ENCODE measurements at places on chromosomes 11 and 22.
A peak's percentile ranks its signal among the peaks of the same experiment; 100 is the strongest.

DNA sequence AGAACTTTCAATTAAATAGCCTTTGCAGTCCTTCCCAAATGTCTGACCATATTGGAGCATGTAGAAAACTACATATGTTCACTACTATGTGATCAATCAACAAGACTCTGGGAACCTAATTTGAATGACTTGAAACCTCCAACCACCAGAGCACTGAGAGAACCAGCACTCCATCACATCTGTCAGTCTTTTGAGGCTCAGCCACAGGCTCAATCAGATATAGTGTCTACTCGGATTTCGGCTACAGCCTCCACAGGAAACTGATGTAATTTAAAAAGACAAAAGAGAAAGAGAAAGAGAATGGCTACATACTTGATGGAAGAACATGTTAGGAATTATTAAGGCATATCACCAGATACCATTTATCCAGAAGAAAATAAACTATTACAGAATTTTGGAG lies 859.0 kb downstream of the FAM181B start:
- DNase-seq = no peak

- no peak for DNase-seq
Measured at GRCh38 chr11:61164606-61165424, 3.6 kb upstream of the VPS37C start.

DNA sequence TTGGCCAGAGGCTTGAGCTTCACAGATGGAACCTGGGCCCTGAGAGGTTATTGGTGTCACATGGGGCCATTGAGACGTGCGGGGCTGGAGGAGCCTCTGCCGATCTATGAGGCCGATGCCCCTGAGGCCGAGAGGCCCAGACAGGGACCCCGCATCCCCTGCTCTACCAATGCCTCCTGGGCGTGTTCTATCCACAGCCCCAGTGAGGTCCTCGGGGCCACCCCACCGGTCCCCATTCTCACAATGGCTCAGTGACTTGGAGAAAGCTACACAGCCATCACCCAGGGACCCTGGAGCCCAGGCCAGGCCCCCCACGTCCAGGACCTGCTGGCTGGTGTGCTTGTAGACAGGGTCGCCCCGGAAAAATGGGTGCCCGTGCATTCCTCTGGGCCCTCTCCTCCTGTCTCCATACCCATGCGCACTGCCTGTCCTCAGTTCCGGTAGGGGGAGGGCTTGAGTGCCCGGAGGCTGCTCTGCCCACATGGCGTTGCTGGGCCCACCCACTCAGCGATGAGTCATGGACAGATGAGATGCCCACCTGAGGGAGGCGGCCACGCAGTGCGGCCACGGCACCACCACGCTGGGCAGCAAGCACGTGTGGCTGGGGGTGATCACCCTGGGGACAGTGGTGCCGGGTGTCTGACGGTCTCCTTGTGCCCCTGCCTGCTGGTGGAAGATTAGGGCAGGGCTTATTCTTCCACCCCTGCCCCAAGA lies 1224.7 kb downstream of the BRD1 start:
- no peak for DNase-seq

DNA sequence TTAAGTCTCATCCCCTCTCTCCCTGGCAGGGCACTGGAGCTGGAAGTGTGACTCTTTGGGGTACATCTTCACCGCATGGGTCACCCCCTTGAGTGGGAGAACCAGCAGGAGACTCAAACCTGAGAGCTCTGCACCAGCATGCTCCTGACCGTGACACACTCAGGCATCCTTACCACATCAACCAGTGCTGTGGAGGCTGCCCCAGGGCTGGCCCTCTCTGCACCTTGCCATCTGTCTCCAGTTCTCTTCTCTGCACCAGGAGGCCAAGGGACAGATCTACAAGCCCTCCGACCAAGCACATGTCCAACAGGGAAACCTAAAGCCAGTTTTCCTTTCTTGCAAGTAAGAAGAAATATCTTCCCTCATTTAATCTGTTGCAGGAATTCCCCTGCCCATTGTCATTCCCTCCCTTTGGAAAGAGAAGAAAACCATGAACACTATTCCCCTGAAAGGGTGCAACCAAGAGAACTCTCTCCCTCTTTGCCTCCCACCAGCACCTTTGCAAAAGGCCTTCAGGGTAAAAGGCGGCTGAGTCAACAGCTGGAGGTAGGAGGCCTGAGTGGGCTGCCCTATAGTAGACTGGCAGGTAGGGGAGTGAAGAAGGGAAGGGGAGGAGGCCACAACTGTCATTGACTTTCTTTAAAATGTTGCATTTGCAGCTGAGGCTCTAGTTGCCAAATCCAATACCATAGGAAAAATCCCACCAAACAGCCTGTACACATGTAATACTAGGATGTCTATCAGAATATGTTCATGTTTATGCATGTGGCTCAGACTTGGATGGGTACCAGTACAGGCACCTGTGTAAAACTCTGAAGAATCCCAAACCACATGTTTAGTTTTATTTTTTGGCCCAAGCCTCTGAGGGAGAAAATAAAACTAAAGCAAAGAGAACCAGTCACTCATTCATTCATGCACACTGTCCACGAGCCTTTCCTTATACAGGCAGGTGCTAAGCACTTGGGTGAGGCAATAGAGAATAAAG lies 117.0 kb downstream of the WT1 start:
- DNase-seq = no peak

GRCh38 chr22:25900880-25901279 lies 158.9 kb downstream of the MYO18B start:
- DNase-seq = peak; percentile 72

- no peak for DNase-seq
Measured at GRCh38 chr22:37270928-37271650, 11.2 kb upstream of the CYTH4 start.

GRCh38 chr11:15730995-15731385 lies 616.3 kb downstream of the INSC start:
- DNase-seq = no peak

DNA sequence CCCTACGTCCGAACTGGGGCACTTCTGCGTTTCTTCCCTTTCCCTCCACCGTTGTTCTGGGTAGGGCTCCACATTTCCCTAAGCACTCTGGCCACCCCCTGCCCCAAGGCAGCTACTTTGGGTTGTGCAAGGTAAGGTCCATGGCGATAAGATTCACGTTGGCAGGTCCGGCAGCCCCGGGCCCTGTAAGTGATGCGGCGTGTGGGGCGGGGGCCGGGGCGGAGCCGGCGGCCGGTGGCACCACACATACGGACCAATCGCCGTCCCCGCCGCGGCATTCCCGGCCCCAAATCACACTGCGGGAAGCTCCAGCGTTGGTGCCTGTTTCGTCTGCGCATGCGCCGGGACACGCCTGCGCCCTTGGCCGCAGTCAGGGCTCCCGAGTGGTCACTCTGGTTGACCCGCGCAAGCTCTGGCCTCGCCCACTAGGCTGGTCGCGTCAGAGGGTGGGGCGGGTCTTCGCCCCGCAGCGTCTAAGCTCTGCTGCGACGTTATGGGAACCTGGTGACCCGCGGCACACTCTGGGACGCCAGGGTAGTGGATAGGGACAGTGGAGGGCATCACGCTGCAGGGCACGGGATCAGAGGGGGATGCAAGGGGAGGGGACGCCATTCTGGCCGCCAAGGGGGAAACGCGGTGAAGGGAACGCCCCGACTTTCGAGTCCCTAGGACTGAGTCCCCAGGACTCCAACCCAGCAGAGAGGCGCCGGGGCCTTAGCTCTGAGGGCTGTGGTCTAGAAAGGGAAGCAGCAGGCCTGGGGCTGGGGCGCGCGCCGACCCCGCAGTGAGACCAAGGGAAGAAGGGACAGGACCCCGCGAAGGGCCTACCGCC lies 1.6 kb downstream of the FADS1 start:
- DNase-seq = peak; percentile 83

DNA sequence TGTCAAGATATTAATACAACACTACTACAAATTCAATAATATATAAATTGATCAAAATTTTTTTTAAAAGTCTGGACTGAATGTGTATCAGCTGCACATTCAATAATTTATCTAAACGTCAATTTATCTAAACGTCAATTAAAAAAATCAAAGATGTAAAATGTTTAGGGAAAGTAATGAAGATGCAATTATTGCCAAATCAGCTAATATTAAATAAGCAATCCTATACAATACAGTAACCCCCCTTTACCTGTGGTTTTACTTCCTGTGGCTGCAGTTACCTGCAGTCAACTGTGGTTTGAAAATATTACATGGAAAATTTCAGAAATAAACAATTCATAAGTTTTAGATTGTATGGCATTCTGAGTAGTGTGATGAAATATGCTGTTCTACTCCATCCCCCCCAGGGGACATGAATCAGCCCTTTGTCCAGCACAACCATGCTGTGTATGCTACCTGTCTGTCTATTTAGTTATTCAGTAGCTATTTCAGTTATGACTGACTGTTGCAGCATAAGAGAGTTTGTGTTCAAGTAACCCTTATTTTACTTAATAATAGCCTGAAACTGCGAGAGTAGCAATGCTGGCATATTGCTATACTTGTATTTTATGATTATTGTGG lies 72.2 kb downstream of the CWF19L2 start:
- DNase-seq = no peak

- peak; percentile 90 for DNase-seq
Measured at GRCh38 chr22:21590809-21591641, 23.5 kb downstream of the UBE2L3 start.

- DNase-seq = no peak
Measured at GRCh38 chr11:69992943-69993694, 85.0 kb upstream of the ANO1 start.

DNA sequence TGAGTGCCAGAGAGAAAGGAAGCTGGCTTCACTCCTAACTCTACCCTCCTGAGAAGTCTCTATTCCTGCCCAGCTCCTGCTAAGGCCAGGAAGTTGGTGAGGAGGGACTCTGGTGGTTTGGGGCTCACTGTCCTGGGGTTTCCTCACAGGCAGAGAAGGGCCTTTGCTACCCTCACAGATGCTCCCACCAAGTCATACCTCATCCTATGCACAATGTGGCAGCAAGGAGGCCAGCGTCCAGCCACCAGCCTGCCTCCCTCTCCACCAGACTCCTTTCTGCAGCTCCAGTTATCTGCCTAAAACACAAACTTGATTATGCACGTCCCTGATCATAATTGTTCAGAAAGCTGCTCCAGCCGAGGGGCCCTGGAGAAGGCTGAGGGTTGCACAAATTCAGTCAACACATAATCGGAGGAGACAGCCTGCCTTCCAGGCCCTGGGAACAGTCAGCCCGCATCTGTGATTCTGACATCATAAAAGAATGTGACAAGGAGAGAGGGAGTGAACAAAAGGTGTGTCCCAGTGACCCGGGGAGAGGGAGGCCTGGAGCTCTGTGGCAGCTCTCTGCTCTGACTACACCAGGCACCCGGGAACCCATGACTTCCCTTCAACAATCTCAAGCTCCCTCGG lies 28.8 kb downstream of the DKK3 start:
- DNase-seq = no peak

GRCh38 chr11:104798789-104799188 lies 99.5 kb downstream of the CASP12 start:
- no peak for DNase-seq

- DNase-seq = no peak
Measured at GRCh38 chr11:11983427-11983826, 25.0 kb downstream of the DKK3 start.

DNA sequence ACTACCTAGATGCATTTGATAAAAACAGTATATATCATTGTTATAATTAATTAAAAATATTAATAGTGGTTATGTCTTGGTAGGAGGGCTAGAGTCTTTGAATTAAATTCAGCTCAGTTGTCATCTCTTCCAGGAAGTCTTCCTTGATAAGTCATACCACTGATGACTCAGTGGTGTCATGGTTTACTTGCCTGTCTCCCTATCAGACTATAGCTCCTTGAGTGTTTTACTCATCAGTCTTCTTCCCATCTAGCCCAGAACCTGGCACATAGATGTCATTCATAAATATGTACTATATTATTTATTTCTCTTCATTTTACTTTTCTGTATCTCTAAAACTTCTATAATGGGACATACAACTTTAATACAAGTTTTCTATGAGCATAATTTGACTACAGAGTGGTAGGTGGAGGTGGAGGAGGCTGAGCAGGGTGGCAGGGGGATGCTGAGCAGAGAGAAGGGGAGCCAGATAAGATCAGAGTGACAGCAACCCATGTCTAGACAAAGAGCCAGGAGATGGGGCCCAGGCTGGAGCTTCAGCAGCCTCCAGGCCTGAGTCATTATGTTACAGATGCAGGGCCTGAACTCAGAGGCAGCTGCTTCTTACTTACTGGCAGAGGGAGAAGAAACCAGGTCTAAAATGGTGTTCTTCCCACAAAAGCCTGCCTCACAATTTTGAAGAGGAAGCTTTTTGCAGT lies 82.3 kb upstream of the PHOX2A start:
- DNase-seq = no peak

DNA sequence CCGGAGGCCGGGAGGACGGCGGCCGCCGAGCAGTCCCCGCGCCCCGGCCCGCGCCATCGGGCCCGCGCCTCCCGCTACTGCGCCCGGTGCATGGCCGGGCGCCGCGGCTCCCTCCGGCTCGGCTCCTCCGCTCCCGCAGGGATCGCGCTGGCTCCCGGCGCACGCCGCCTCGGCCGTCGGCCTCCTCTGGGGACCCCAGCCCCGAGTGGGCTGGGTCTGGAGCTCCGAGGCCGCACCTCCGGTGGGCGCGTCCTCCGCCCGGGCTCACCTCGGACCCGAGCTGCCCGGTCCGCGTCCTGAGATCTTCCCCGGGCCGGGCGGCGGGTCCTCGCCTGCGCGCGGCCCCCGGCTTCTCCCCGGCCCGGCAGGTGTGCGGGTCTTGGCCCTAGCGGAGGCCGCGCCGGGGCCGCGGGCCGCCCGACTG lies 251 bp downstream of the SHISA8 start:
- no peak for DNase-seq

- DNase-seq = no peak
Measured at GRCh38 chr11:68372114-68372513, 59.7 kb downstream of the LRP5 start.

DNA sequence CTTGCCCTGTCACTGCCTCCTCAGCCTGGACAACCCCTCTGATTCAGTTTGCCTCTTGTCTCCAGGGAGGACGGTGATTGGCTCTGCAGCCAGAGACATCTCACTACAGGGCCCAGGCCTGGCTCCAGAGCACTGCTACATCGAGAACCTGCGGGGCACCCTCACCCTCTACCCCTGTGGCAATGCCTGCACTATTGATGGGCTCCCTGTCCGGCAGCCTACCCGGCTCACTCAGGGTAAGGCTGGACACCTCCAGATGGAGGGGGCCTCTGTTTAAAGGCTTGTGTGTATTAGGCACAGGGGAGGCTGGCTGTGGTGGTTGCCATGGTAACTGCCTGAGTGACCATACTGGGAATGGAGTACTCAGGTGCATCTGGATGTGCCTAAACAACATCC lies 8.6 kb downstream of the PHLDB1 start:
- DNase-seq = no peak

GRCh38 chr11:94639901-94640721 lies 72.9 kb downstream of the PIWIL4 start:
- no peak for DNase-seq

- no peak for DNase-seq
Measured at GRCh38 chr11:95732930-95733602, 56.5 kb downstream of the FAM76B start.
